ENCODE measurements at places on chromosomes 16 and 17.

- DNase-seq: no peak
These were observed 759.1 kb upstream of the RBFOX1 start for GRCh38 chr16:6573577-6573976.

DNA sequence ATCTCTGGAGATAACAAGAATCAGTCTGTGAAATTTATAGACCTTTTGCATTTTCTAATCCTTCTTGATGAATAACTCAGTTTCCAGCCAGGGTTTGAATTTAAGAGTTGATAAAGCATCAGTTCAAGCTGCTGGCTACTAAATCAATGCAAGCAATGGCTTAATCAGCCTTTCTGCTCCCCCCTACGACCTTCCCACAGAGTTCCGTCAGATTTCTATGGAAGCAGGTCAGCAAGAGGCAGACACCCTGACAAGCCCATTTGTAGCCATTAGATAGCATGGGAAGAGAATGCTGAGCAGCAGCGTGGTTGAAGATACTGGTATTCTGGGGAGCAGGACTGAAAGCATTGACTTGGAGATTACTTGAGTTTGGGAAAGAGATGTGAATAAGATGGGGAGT, 868.1 kb downstream of the KCNJ2 start:
- no peak for DNase-seq

- no peak for DNase-seq
These were observed 253.0 kb downstream of the FOXL1 start for GRCh38 chr16:86831366-86831765.

GRCh38 chr17:8726941-8727555, 17.6 kb downstream of the CCDC42 start:
- no peak for DNase-seq

DNA sequence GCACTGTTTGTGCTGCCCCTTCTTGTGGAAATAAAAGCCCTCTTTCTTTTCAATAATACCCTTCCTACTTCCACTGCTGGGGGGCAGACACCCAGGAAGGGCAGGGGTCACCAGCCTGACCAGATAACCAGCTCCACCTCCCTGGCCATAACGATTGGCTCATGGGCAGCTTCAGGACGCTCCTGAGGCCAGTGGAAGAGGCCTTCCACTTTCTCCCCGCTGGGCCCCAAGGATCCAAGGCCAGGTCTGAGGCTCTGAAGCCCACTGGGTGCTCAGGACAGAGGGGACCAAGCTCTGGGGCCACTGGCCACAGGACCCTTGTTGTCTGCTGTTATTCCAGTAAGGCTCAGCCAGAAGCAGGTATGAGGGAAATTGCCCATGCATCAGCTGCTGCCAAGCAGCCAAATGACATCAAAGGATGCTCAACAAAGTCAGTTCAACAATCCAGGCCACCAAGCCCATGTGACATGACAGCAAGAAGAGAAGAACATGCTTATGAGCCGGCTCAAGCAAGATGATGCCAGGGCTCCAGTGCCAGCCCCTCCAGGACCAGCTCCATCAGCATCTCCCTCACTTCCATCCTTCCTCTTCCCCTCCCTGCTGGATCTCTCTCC, 238.8 kb downstream of the ZNF423 start:
- DNase-seq: no peak

GRCh38 chr17:75832652-75833400, 11.4 kb downstream of the UNC13D start:
- no peak for DNase-seq

GRCh38 chr16:31529108-31529936, 1.6 kb downstream of the AHSP start:
- no peak for DNase-seq

GRCh38 chr17:7573324-7574080, 5.9 kb upstream of the CD68 start:
- DNase-seq: peak; percentile 77

- DNase-seq: peak; percentile 67
These were observed 113.4 kb upstream of the KCNJ16 start for GRCh38 chr17:69961501-69962145.

GRCh38 chr16:11871193-11871592, 19.9 kb upstream of the RSL1D1 start:
- no peak for DNase-seq

DNA sequence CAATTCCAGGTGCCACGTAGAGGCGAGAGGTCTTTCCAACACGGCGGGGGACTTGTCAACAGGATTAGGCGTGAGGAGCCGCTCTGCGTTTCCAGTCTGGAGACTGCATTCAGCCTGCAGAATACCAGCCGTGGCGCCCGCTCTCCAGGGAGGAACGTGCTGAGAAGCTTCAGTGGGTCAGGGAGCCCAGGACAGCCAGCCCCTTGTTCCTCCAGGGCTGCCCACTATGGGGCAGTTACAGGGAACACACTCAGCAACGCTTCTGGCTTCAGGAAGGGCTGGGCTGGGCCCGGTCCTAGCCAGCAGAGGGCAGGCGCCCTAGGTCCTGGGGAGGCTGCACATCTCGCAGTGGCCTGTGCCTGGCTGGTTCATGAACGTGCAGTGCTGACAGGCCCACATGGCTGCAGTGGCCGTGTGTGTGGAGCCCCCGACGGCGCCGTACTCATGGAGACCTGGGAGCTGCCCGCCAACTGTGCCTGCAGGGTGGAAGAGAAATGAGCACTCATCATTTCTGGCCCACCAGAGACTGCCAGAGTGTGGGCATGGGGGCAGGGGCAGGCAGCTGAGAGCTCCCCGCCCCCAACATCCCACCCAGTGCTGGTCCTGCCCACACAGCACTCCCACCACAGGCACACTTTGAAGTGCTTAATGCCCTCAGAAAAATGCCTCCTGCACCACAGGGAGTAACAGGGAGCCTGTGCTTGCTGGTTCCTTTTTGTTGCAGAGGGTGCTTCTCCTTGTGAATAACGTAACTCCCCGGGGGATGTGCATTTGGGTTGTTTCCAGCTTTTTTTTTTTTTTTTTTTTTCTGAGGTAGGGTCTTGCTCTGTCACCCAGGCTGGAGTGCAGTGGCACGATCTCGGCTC, 7.0 kb upstream of the FAAP100 start:
- DNase-seq: no peak

DNA sequence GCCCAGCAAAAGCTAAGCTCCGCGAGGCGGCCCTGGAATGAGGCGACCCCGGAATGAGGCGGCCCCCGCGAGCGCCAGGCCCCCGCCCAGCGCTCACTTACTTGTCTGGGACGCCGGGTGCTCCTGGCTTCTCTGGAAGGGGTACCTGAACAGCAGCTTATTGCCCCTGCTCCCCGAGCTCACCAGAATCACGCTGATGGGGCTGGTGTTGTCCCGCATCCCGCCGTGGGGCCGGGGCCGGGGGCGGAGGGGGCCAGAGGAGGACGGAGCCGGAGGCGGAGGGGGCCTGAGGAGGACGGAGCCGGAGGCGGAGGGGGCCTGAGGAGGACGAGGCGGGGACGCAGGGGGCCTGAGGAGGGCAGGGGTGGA, 440 bp downstream of the NPRL3 start:
- DNase-seq: no peak

DNA sequence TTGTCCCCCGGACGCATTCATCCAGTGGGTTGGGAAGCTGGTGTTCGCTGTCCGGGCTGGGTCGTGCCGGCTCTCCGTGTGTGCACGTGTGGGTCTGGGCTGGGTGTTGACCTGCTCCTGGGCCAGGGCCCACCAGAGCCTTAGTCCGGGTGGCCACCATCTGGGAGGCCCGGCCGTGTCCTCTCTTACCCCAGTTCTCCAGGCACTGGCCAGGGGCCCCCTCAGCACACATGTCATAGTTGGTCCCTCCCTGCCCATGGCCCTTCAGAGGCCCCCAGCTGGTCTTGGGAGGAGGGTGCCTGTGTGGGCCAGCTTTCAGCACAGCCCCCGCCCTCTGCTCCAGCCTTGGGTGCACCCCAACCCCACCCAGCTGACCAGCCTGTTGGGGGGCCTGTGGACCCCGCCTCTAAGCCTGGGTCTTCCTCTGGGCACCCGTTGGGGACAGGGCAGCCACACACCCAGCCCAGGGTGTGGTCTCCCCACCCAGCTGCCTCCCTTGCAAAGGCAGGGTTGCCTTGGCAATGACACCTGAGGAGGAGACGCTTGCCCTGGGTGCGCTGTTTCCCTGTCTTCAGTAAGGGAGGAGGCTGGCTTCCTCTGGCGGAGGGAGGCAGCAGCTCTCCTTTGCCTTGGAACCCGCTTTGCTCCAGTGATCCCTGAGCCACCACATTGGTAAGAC, 77.4 kb downstream of the JPH3 start:
- no peak for DNase-seq

GRCh38 chr17:14211801-14212200, 24.9 kb downstream of the CDRT15 start:
- no peak for DNase-seq

DNA sequence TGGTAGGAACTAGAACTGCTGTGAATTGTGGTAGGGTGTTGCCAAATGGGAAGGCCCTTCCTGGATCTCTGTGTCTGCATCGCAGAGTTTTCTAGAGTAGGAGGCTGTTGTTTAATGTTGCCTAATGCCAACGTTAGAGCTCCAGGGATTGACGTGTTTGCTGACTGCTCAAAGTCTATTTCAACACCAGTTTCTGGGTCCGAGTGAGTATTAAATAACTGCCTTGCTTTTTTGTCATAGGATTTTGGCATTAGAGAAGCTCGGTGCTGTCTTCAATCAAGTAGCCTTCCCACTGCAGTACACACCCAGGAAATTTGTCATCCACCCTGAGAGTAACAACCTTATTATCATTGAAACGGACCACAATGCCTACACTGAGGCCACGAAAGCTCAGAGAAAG, 40.0 kb downstream of the SF3B3 start:
- DNase-seq: no peak

DNA sequence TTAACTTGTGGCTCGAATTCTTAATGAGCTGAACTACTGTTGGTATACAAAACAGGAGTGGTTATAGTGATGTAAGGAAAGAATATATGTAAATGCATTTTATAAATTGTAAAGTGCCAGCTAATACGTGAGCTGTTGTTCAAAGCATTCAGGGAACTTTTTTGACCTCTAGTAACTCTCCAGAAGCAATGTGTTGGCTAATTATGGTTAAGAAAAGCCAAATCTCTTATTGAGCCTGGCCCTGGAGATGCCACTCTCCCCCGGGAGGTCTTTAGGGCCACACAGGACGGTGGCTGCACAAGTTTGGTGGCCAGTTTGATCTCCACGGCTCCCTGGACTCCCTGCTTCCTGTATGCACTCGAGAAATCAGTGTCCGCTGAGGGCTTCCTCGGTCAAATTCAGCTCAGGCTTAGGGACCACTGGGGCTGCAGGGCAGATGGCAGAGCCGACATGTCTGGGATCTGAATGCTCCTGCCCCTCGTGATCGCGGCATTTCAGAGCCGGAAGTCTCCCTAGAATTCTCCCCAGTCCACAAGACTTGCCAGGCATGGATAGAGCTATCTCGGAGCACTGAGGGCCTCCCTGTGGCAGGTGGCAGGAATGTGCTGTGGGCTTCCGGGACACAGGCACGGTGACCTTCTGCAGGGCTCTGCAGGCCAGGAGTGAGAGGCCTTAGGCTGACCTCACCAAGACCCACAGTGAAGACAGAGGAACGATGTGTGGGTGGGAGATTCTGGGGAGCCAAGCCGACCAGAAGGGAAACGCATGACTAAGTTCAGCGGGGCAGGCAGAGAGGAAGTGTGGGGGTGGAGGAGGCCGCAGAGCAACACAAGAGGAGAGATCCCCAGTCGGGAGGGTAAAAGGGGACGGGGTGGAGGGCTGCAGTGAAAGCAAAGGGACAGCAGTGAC, 18.6 kb upstream of the PITPNM3 start:
- DNase-seq: peak; percentile 16

GRCh38 chr17:265718-266117, 84.3 kb upstream of the DOC2B start:
- DNase-seq: no peak

- DNase-seq: peak; percentile 53
These were observed 6.0 kb upstream of the RHBDL3 start for GRCh38 chr17:32259586-32259985.

DNA sequence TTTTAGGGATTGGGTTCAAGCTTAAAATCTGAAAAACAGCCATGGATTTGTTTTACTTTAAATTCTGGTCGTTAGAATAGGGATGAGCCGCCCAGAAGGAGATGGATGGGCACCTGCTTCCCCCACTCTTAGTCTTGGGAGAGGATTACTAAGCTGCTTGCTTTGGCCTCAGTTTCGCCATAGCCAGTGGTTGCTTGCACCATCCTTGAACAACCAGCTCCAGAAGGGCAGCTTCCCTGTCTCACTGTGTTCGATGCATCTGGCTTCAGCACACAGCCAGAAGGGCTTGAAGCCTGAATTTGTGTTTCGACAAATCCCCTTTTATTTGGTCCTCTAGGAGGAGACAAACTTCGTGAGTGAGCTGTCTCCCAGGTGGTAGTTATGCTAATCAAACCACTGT, 7.1 kb downstream of the CYB5D2 start:
- no peak for DNase-seq

- DNase-seq: no peak
These were observed 15.0 kb downstream of the HASPIN start for GRCh38 chr17:3738562-3739295.

GRCh38 chr17:35949401-35949800, 5.9 kb upstream of the LYZL6 start:
- DNase-seq: no peak

- no peak for DNase-seq
These were observed 10.0 kb upstream of the SKAP1 start for GRCh38 chr17:48439875-48440505.

GRCh38 chr17:48011405-48012150, 26.0 kb downstream of the COPZ2 start:
- DNase-seq: no peak

- no peak for DNase-seq
These were observed 42.0 kb upstream of the SMPD3 start for GRCh38 chr16:68490358-68490757.

DNA sequence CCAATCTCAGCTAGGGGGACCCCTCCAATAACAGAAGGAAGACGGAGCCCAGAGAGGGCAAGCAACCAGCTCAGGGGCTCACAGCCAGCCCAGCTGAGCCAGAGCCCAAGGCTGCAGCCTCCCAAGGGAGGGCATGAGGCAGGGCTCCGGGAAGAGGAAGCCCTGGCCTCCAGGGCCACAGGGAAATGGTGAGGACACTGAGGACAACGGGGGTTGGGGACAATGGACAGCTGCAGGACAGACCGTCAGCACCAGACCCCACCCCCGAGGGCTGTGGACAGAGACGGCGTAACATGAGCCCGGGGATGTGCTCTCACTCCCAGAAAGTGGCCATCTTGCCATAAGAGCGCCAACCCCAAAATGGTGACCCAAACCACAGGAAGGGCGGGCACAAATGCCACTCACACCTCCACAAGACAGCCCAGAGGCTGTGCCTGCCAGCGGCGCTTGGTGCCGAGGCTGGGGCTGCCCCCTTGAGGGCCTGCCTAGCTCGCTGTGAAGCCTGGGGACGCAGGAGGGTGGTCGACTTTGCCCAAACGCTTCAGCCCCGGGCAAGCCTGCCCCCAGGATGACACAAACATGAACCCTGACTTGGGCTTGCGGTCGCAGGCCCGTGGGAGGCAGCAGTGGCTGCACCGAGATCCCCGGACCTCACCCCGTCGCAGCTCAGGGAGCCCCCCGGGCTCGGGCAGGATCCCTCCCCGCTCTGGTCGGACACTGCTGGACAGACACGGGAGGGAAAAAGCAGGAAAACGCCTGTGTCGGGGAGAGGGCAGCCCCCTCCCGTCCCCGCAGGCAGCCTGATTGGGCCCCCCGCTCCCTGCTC, 10.5 kb downstream of the PIMREG start:
- no peak for DNase-seq

- no peak for DNase-seq
These were observed 52.2 kb downstream of the NDE1 start for GRCh38 chr16:15701975-15702970.

GRCh38 chr16:31250782-31251384, 8.9 kb upstream of the ITGAM start:
- DNase-seq: no peak
